A549 (cell line): ENCODE measurements at places on chromosomes 16 and 17.

DNA sequence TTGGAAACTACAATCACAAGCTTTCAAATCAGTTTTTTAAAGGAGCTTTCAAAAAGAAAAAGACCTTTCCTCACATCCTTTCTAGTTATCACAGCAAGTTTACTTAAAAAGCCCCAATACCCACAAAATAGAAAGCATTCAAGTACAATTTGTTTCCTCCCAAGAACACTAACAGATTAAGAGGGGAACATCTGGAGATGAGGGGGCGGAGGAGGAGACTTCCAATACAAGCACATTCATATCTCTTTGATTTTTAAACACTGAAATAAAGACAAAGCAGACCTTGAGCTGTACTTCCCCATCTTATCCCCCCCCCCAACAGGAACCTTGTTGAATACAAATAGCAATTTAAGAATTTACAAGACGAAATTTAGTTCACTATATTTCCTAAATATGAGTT is 2.0 kb downstream of the YWHAE start:
- no peak for DNase-seq

GRCh38 chr17:74453665-74454196 is 12.7 kb upstream of the CD300A start:
- peak; percentile 98 for DNase-seq

DNA sequence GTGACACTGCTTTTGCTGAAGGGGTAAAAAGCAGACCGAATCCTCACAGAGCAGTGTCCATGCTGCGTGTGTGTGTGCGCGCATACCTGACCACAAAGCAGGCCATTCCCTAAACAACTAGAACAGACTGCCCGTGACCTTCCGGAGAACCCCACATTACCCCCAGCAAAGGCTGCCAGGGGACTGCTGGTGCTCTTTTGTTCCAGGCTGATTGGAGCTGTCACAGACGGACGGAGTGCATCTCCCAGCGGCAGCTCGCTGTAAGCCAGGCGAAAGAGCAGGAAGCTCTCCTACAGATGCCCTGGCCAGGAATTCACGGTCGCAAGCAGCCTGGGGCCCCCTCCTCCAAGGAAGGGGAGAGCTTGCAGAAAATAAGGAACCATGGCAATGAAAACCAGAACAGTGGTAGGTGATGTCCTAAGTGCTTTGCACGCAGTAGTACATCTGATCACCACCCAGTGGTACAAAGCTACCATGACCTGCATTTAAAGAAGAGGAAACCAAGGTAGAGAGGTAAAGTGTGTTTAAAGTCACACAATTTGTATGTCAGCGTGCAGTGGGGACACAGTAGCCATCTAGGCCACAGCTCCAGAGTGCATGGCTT is 153.4 kb upstream of the DYNLRB2 start:
- no peak for DNase-seq

GRCh38 chr17:43330876-43331639 is 67.7 kb upstream of the ARL4D start:
- no peak for DNase-seq

- no peak for DNase-seq
These were observed 116.8 kb upstream of the CREBBP start for GRCh38 chr16:3997231-3997841.

DNA sequence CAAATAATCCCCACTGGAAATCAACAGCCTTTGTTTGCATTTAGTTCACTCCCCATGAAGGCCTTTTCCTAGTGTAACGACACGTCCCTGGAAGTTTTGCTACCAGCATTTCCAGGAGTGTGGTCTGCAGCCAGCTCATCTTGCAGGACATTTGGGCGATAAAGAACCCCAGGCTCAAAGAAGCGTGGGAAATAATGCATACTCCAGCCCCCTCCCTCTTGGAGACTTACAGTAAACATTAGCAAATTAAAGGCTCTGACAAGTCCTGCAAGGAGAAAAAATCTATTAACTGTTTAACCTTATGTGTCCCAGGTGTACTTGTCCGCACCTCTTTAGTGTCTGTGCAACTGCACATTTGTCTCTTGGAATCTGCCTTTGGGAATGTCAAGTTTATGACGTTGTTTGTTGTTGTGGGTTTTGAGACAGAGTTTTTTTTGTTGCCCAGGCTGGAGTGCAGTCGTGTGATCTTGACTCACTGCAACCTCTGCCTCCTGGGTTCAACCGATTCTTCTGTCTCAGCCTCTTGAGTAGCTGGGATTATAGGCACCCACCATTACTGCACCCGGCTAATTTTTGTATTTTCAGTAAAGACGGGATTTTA is 131.1 kb downstream of the ABCC1 start:
- no peak for DNase-seq

DNA sequence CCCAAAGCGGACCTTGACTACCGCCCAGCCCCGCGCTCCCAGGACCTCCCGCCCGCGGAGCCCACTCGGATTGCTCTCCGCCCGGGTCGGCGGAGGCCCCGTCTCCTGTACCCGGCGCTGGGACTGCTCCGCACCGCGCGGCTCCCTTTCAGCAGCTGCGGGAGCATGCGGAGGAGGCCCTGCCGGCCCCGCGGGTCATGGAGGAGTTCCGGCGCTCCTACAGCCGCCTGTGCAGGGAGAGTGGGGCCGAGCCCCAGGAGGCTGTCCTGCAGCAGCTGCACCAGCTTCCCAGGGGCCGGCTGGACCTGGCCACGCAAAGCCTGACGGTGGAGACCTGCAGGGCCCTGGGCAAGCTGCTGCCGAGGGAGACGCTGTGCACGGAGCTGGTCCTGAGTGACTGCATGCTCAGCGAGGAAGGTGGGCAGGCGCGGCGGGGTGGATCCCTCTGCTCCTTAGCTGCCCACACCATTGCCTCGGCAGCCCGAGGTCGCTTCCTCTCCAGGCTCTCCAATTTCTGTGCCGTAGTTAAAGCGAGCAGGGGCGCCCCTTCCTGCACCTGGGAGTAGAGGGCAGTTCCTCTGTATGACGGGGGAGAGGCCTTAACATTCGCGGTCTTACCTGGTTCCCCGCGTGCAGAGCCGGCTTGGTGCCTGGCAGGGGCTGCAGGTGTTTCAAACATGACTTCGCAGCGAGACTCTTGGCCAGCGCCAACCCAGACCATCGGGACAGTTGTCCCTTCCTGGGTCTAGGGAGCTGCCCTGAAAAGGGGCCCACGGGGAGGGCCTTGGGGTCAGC is 539 bp downstream of the LRRC45 start:
- peak; percentile 39 for DNase-seq

DNA sequence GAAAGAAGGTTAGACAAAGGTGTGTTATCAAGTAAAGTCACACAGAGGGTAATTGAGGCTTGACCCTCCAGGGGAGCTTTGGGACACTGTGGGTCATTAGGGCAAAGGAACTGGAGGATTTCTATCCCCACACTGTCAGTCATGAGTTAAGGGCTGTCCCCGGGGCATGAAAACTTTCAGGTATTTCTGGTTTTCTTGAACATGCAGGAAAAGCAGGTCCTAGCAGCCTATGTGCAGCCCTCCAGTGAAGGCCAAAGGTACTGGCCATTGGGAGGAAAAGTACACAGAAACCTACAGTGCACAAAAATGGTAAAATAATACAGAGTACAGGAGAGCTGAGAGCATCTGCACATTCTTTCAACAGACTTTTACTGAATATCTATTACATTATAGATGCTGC is 44.4 kb upstream of the SCNN1B start:
- DNase-seq: no peak

DNA sequence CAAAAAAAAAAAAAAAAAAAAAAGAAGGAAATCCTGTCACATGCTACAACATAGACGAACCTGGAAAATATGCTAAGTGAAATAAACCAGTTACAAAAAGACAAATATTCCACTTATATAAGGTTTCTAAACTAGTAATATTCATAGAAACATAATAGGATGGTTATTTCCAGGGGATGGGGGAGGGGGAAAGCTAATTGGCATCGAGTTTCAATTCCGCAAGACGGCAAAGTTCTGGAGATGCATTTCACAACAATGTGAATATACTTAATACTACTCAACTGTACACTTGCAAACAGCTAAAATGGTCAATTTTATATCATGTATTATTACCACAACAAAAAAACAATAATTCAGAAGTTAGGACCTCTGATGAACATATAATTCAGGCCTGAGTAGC is 37.9 kb upstream of the ABCA9 start:
- DNase-seq: no peak

GRCh38 chr16:69112285-69113129 is 7.1 kb downstream of the HAS3 start:
- peak; percentile 66 for DNase-seq

DNA sequence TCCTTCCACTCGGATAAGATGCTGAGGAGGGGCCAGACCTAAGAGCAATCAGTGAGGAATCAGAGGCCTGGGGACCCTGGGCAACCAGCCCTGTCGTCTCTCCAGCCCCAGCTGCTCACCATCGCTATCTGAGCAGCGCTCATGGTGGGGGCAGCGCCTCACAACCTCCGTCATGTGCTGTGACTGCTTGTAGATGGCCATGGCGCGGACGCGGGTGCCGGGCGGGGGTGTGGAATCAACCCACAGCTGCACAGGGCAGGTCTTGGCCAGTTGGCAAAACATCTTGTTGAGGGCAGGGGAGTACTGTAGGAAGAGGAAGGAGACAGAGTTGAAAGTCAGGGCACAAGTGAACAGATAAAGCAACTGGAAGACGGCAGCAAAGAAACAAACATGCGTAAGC is 12.4 kb downstream of the TP53 start:
- no peak for DNase-seq

- peak; percentile 85 for DNase-seq
These were observed 759 bp upstream of the TP53I13 start for GRCh38 chr17:29567554-29568330.

GRCh38 chr16:77531752-77532151 is 96.9 kb upstream of the ADAMTS18 start:
- no peak for DNase-seq

- DNase-seq: no peak
These were observed 8.7 kb downstream of the OGFOD1 start for GRCh38 chr16:56460101-56460500.

- DNase-seq: no peak
These were observed 10.8 kb downstream of the COTL1 start for GRCh38 chr16:84607061-84607460.

GRCh38 chr17:78422872-78423588 is 44.6 kb downstream of the PGS1 start:
- no peak for DNase-seq

DNA sequence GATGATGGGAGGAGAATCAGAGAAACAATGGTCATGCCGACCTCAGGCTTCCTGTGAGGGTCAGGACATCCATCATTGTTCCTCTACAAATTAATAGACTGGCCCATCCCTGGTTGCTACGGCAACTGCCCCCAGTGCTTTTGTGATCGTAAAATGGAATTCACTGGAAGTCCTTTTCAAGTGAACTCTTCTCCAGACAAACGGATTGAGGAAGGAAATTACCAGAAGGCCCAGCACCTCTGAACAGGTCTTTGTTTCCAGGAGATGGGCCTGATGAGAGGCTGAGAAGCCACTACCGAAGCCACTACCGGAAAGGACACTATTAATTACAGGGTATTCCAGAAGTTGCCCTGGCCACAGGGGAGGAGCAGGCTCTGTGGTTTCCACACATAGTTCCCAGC is 126.0 kb downstream of the MGAT5B start:
- no peak for DNase-seq

GRCh38 chr16:77221482-77221881 is 22.3 kb downstream of the SYCE1L start:
- DNase-seq: no peak

GRCh38 chr16:522320-523096 is 5.0 kb upstream of the CAPN15 start:
- no peak for DNase-seq
